ENCODE measurements at places on chromosomes 3 and 15.

DNA sequence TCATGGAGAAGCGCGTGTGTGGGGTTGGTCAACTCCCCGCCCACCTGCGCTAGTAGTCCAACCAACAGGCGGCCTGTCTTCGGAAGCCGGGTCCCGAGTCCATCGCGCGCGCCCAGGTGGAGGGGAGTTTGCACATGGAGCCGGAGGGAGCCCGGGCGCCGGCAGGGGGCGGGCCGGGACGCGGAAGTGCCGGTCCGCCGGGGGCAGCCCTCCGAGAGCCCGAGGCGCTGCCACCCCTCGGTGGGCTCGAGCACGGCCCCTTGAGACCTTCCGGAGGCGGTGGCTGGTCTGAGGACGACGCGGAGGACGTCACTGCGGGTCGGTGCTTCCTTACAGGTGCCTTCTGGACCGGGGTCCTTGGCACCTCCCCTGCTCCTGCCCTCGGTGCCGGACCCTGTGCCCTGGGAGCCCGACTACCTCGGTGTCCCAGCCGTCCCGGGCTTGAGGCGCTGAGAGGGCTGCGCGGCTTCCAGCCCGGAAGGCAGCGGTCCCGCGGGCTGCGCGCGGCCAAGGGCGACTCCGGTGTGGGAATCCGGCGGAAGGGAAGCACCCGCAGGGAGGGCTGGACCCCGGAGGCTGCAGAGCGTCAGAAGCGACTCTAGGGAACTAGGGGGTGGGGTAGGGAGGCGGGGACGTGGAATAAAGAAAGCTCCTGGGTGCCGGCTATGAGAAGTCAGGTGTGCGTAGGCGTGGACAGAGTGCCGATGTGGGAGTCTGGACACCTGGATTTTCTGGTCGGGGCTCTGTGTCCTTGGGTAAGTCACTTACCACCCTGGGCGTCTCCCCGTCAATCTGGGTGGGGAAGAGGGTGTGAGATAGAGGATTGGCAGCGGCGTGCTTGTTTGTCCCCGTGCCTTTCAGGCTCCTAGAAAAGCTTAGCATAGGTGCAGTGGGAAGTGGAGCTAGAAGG, 212.3 kb downstream of the FGF12 start:
- no peak for DNase-seq

- DNase-seq = no peak
Measured at GRCh38 chr3:190621927-190622326, 108.0 kb downstream of the IL1RAP start.

- DNase-seq = no peak
Measured at GRCh38 chr3:127848131-127849129, 26.1 kb upstream of the MGLL start.

DNA sequence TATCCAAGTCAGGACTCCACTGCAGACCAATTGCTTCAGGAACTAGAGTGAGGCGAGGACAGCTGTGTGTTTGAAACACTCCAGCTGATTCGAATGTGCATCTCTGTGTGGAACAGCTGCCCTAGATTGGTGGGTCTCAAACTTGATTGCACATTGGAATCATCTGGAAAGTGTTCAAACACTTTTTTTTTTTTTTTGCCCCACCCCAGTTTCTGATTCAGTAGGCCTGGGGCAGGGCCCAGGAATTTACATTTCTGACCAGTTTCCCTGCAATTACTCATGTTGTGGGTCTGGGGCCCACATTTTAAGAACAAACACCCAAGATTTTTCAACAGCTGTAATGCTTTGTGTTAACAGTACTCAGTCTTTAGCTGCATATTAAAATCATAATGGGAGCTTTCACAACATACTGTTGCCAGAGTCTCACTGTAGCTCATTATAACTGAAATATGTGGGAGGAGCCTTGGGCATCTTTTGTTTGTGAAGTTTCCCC, 156.6 kb downstream of the NR1D2 start:
- no peak for DNase-seq

GRCh38 chr3:72383883-72384282, 464.4 kb downstream of the SHQ1 start:
- DNase-seq = no peak

GRCh38 chr3:171417813-171418212, 42.4 kb downstream of the TNIK start:
- no peak for DNase-seq

DNA sequence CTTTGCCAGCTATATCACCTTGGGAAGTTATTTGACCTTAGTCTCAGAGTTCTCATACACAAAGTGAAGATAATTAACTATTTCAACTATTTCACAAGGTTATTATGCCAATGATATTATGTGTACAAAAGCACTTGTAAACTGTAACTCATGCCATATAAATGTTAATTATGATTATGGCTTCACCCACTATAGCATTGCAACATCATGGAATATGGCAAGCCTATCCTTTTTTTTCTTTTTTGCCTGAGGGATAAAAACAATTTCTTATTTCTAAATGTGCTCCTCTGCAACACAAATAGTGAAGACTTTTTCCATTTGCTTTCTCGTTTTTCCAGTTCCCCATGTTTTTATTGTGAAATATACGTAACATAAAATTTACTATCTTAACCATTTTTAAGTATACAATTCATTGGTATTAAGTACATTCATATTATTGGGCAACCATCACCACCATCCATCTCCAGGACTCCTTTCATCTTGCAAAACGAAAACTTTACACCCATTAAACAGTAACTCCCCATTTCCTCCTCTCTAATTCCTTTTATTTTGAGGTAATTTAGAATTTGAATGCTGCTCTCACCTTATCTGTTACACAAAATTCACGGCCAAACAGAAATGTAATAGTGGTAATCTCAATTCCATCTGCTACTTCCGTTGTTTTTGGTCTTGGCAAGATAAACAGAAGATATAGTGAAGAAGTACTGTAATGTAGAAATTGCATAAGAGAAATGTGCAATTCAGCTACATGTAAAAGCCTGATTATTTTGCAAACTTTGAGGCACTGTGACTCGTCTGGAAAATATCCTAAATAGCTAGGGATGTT, 46.3 kb downstream of the NANOGP8 start:
- no peak for DNase-seq

- no peak for DNase-seq
Measured at GRCh38 chr15:60626669-60627068, 147.7 kb upstream of the ICE2 start.

DNA sequence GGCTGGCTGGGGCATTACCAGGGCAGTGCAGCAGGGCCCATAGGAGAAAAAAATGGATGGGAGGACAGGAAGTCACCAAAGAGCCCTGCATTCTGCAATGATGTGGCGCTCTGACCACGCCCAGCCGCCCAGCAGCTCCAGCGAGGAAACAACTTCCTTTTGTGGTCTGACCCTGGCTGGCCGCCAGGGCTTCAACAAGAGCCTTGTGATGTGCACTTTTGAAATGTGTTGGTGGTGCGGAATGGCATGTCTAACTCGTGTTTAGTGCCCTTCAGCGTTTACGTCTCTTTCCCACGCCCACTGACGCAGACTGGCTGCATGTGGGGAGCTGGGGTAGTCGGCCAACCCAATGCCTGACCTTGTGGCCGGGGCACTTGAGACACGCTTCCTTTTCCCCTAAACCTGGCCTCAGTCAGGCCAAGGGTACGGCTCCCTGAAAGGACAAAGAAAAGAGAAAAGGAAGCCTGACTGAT, 81.9 kb upstream of the CTNNB1 start:
- peak; percentile 84 for DNase-seq

Data from CD4-positive, alpha-beta T cell (primary cell).